ENCODE measurements at places on chromosomes 2 and 18.

GRCh38 chr2:234169674-234170073 lies 119.2 kb downstream of the SPP2 start:
- DNase-seq, result no peak

DNA sequence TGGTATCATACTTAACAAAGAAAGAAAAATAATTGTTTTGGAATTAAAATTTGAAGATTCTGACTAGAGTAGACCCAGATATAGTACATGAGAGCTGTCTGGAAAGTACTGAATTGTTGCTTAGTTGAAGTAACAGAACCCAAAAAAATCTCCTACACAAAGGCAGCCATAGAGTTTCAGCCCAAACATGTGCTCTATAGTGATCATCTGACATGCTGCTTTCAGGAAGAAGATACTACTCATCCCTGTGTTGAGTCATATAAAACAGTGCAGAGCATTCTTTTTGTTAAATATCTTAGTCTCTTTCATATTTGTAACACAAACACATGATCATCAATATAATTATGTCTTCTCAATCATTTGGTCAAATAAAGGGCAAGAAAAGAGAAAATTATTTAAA lies 84.8 kb upstream of the PTPRM start:
- DNase-seq, result peak; percentile 35

DNA sequence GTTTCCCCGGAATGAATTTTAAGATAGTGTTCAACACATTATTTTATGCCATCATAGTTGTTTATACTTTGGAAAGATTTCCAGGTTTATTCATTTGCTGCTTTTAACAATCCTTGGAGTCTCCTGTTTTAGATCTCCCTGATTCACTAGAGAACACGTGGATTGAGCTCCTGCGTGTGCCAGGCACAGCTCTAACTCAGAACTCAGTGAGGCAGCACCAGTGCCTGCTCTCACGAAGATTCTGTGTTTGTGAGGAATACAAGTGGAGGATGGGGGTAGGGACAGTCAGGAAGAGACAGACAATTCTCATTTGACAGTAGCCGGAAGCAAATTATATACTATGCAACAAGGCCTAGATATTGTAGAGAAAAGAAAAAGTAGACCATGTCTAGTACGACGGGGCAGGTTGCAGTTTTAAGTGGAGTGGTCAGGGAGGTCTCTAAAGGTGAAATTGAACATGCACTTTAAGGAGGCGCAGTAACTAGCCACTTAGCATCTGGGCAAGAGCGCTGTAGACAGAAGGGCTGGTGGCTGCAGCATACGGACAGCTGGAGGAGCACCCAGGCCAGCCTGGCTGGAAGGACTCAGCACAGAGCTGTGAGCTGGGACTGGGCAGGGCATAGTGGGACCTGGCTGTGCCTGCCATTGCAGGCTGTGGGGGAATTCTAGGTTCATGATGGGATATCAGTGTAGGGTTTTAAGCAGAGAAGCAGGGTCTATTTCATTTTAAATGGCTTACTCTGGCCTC lies 24.3 kb downstream of the RNF144A start:
- DNase-seq, result no peak

GRCh38 chr18:13218368-13218991 lies at the start of gene LDLRAD4:
TSS of gene LDLRAD4 (plus strand) at chr18:13218760.
- DNase-seq, result peak; percentile 27

- DNase-seq, result no peak
Measured at GRCh38 chr2:175404839-175405238, 223.3 kb upstream of the ATP5MC3 start.

DNA sequence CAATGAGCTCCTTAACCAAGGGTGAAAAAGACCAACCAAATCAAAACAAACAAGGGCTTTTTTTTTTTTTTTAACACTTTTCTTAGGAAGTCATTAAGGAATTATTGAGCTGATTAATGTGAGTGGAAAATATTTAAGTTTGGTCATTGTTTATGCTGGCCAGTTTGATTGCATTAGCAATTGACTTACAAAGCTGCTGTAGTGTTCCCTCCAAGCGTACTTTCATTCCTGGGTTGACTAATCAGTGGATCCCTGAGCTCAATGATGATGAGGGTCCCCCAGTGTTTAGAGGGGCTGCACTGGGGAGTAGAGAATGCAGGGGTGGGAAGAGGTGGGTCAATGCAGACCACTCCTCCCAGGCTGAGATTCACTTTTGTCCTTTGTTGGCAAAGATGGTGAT lies 119.3 kb downstream of the PRKCE start:
- DNase-seq, result peak; percentile 46

GRCh38 chr2:210536973-210537650 lies 19.3 kb upstream of the CPS1 start:
- no peak for DNase-seq

DNA sequence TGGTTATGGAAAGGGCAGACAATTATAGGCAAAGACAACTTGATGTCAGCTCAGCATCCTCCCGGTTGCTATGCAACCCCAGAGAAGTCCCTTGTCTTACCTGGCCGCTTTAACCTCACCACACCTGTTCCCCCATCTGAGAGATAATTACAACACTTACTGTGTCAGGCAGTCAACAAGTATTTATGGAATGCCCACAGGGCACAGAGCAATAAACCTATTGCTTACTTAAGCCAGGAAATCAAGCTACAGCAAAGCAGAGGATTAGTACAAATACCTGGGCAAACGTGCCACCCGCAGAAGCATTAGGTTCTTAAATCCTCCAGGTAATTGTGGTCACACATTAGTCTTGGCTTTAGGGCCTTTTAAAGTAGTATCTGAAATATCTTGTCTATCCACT lies 320.4 kb upstream of the REV1 start:
- DNase-seq, result no peak

- DNase-seq, result no peak
Measured at GRCh38 chr2:203584784-203585183, 49.7 kb upstream of the RAPH1 start.

DNA sequence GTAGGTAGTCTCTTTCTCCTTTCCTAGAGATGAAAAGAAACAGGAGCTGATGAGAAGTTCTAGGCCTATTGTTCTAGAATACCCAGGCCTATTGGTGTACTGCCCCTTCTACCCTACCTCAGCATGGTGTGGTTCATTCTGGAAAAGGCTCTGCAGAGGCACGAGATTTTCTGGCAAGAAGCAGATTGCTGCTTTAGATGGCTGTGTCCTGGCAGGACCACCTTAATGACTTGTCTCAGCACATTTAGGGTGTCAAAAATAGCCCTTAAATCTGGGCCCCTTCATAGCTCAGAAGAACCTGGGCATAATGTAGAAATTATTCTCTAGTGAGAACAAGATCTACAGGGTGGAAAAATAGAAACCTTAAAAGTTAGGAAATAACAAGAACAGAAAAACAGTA lies 87.9 kb downstream of the BCL2L11 start:
- DNase-seq, result no peak

DNA sequence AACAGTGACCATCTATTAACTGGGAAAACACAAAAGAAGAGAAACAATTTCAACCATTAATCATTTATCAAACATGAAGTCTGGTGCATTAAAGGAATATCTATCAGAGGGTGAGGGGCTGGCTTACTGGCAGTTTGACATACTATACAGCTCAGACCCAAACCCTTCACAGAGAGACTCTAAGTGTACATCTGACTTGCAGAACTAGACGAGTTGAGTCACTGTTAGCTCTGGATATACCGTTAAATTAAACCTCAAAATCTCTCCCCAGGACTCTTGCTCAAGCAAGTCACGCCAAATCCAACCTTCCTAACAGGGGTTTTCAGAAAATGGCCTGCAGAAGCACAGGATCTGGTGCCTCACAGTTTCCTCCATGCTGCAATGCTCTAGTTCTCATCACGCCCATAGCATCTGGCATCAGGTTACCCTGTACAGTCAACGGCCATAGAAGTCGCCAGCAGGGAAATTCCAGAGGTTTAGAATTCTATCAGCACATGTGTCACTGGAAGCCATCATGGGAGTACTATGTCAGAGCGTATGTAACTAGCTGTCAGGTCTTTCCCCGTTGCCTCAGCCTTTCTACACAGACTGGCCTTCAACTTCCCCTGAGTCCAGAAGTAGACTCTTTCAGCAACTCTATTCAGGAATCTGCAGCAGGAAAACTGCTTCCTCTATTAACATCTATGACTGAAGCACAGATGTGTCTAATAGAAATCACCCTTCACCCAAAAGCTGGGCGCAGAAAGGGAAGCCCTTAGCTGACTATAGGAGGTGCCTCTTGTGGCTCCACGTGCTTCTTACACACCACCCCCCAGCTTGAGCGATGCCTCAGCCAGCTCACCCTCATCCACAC lies 9.3 kb downstream of the TGOLN2 start:
- DNase-seq, result peak; percentile 95

DNA sequence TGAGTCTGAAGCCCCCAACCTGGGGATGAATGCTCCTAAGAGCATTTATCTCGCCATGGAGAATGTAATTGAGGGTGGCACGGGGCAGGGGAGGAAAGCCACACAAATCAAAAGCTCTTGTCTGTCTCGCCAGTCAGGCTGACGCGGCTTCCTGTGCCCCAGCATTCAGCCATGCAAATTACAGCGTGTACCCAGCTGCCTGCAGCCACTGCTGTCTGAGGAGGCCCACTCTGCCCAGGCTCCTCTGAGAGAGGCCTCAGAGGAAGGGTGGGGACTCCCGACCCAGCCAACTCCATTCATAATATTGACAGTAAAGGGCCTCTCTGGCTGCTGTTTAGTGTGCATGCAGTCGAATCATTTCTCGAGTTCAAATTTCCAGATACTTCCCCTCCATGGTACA lies 22.0 kb downstream of the SMAD7 start:
- peak; percentile 75 for DNase-seq

GRCh38 chr18:11674119-11674518 lies 14.9 kb upstream of the GNAL start:
- DNase-seq, result no peak

GRCh38 chr2:210003359-210003758 lies 921 bp downstream of the RPE start:
- peak; percentile 57 for DNase-seq

DNA sequence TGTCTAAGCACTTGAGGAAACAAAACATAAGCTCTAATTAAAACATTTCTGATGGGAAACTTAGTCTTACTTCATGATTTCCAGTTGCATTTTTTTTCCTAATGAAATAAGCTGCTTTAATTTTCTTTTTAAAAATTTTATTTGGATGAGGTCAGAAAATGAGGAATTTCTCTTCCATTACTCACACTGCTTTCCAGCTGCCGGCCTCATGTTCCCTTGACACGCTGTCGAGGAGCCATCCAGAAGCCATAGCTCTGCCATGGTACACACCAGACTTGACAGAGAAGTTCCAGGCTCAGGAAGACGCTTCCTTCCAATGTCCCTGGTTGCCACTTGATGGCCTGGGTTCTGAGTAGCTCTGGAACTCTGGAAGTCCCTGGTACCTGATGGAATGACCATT lies 12.1 kb upstream of the MAPRE2 start:
- peak; percentile 86 for DNase-seq

DNA sequence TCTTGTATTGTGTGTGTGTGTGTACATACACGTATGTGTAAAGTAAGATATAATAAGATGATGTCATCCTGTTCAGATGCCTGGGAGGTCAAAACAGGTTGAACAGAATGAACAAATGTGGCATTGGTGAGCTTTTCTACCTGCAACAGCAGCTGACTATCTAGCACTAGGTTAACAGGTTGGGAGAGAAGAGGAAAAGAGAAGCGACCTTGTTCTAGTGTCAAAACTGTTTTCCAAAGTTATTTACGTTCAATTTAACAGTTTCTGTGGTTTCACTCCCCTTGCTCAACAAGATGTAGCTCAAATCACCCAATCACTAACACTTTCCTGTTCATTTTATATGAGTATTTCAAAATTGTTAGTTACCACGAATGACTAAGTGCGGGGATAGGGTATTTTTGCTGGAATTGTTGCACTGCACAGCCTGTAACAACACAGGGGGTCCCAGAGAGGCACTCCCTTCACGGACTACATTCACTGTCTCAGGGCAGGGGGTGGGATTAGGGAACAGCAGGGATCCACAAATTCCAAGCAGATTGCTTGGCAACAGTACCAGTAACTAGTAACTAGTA lies 67.5 kb upstream of the DTNB start:
- no peak for DNase-seq

DNA sequence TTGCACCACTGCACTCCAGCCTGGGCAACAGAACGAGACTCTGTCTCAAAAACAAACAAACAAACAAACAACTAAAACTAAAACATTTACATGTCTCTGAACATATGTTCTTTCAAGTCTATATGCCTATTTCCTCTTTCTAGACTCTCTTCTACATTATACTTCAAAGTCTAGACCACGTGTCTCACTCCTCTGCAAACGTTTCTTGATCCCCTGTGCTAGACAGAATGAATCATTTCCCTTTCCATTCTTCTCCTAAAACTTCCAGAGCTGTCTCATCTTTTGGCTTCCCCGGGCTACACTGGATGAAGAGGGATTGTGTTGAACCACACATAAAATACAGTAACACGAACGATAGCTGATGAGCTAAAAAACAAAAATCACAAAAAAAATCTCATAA lies 67.1 kb downstream of the BAZ2B start:
- peak; percentile 5 for DNase-seq

- no peak for DNase-seq
Measured at GRCh38 chr2:2422621-2423020, 91.5 kb upstream of the MYT1L start.

GRCh38 chr18:78080081-78080480 lies 830.4 kb downstream of the GALR1 start:
- no peak for DNase-seq

DNA sequence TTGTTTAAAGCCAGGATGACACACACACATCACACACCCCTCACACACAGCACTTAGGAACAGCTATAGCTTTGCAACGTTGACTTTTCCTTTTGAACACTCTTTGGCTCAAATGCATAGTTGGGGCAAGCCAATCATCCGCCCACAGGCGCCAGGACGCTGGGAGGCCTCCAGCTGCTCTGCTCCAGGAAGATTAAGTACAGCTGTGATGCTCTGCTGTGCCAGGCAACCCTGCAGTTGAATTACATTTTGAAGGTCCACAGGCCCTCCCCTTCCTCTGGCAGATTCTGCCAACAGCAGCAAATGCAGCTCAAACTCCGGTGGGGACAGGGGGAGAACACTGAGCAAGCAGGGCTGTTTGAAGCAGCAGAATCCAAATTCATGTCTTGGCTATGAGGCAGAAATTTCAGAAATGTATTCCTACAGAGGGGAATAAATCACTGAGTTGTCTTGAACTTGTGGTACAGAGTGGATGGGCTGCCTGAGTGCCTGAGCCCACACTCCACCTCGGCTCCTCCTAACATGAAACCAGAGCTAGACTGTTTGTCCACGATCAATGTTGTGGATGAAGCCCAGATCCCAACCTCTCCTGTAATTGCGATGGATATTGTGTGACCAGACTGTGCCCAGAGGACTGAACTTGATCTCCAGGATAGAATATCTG lies 86.5 kb upstream of the PPP1CB start:
- DNase-seq, result peak; percentile 92

- peak; percentile 57 for DNase-seq
Measured at GRCh38 chr2:202339071-202339870, 36.9 kb upstream of the BMPR2 start.

GRCh38 chr2:8418721-8419120 lies 263.1 kb upstream of the ID2 start:
- peak; percentile 6 for DNase-seq

DNA sequence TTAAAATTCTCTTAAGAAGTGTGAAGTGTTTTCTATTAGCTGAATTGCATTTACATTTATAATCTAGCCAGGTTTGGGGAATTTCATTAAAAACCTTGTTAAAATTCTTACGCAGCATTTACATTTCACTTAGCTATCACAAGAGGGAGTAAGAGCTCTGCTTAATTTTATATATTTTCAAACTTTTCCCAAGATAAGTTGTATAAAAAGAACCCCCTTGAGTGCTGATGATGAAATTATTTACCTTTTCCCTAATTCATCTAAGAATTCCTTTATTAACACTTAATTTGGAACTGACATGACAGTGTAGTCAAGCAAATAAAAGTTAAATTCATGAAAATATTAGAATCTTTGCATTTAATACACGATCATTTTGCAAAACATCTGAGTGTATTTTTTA lies 54.2 kb upstream of the ZSWIM2 start:
- peak; percentile 41 for DNase-seq

Measured in GM23248 (cell line).